ENCODE measurements at places on chromosomes 12 and 14. TPM values are rescaled to one million over a fixed set of nuclear protein-coding genes. Genes with fewer than 3 reads are reported as not detected.

CCDC177 gene
- total RNA-seq: not detected

PIWIL1 gene
- total RNA-seq: not detected

OR4E2 gene
- total RNA-seq: not detected

GRCh38 chr12:570921-571794, 92.1 kb downstream of the NINJ2 start:
- peak; percentile 61 for DNase-seq
- H3K4me1 ChIP-seq: peaks cover 25% of the 10 kb centered on the region
- H3K36me3 ChIP-seq: no peaks in the 10 kb centered on the region
- H3K27me3 ChIP-seq: peaks cover 4% of the 10 kb centered on the region
- H3K4me3 ChIP-seq: peak overlapping the region; percentile 58
- H3K27ac ChIP-seq: peak overlapping the region; percentile 72

DNA sequence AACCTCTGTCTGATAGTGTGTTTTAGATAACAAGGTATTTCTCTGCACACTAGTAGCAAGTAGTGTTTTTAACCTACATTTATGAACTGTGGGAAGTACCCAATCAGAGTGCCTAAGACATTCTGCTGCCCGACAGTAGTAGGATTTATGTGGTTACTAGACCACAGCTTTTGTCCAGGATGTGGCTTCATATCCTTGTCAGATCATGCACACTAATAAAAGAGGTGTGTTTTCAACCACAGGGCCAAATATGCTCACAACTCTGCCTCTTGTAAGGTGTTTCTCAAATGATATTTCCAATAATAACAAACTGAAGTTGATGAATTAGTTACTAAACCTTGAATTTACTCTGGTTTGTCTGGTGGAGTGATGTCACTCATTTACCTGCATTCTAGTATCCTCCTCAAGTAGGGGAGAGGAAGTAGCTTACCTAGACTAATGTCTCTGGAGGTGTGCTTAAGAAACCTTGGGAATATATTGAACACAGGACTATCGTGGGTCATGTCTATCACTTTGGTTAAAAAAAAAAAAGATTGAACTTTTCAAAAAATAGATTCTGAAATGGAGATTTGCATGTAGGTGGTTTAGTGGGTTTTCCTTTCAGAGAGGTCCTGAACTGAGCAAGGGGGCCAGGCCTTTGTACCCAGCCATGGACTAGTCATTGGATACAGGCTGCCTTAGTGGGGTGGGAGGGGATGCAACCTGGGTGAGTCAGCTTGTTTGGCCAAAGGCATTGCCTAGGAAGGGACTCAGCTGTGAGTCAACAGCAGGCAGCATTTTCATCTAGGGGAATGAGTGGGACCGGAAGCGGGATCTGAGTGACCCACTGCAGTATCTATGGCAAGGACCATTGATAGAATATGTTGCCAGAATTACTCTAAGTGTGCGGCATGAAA, 14.1 kb downstream of the FBXW8 start:
- no peak overlapping the region for H3K4me3 ChIP-seq
- peak; percentile 88 for DNase-seq
- no peak overlapping the region for H3K27ac ChIP-seq
- H3K4me1 ChIP-seq: peaks cover 14% of the 10 kb centered on the region
- no peaks in the 10 kb centered on the region for H3K27me3 ChIP-seq

DNA sequence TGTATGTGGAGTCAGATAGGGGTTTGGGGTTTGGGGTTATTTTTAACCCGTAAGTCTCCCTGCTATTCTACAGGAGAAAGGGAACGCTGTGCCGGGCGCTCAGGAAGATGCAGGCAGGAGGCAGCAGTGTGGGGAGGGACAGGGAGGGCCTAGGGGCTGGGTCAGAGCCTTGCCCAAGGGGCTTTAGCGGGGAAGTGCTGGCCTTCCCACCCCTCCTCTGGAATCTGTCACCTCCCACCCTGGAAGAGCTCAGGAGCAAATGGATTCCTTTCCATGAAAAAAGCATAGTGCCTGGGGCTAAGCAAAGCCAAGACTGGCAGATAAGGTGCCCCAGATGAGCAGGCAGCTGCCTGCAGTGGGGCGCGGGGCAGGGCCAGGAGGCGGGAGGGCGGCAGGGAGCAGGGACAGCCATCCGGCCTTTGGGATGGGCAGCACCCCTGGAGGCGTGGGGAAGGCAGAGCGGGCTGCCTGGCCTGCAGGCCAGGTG, 7.3 kb upstream of the INF2 start:
- H3K4me1 ChIP-seq: peaks cover 58% of the 10 kb centered on the region
- H3K36me3 ChIP-seq: no peaks in the 10 kb centered on the region
- DNase-seq: no peak
- H3K4me3 ChIP-seq: no peak overlapping the region
- no peaks in the 10 kb centered on the region for H3K27me3 ChIP-seq

- H3K27me3 ChIP-seq: no peaks in the 10 kb centered on the region
- DNase-seq: no peak
Measured at GRCh38 chr12:40945772-40946171, 242.3 kb upstream of the PDZRN4 start.

All from astrocyte (in vitro differentiated cells and primary cell).